ENCODE measurements at places on chromosomes 4 and X.

DNA sequence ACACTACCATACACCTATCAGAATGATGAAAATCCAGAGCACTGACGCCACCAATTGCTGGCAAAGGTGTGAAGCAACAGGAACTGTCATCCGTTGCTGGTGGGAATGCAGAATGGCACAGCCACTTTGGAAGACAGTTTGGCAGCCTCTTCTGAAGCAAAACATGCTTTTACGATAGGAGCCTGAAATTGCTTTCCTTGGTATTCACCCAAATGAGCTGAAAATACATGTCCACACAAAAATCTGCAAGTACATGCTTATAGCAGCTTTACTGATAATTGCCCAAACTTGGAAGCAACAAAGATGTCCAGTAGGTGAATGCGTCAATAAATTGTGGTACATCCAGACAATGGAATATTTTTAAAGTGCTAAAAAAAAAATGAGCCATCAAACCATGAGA, 322.8 kb upstream of the FAT1 start:
- no peak for DNase-seq

DNA sequence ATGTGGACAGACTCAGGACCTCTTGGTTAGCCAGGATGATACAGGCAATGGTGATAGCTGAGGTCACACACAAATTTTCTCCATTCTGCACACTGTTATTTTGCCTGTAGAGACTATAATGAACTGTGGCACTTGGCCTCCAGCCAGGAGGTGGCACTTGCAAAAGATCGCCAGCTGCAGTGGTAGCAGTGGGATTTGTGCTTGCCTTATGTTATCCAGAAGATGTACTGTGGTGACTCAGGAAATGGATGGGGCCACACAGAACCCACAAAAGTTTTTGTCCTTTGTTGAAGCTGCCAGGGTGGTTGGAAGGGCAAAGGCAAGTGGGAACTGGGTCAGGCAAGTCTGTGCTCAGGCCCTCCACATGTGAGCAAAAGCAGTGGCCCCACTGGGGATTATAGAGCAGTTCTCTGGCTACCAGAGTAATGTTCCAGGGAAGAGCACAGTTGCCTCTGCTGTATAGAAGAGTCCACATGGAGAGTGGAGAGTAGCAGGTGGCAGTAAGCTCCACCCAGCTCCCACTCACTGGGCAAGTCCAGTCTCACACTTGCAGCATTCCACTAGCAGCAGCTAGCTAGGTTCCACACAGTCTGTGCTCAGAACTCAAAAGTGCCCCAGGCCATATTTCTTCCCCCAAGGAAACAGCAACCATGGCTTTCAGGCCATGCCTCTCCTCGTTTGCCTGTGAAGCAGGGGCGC, 5.9 kb upstream of the C4orf17 start:
- no peak for DNase-seq

GRCh38 chr4:106444557-106444956, 76.0 kb upstream of the GIMD1 start:
- no peak for DNase-seq

- no peak for DNase-seq
These were observed 111.3 kb downstream of the GATB start for GRCh38 chr4:151649479-151649878.

GRCh38 chr4:112523008-112523721, 7.2 kb upstream of the NEUROG2 start:
- peak; percentile 41 for DNase-seq

DNA sequence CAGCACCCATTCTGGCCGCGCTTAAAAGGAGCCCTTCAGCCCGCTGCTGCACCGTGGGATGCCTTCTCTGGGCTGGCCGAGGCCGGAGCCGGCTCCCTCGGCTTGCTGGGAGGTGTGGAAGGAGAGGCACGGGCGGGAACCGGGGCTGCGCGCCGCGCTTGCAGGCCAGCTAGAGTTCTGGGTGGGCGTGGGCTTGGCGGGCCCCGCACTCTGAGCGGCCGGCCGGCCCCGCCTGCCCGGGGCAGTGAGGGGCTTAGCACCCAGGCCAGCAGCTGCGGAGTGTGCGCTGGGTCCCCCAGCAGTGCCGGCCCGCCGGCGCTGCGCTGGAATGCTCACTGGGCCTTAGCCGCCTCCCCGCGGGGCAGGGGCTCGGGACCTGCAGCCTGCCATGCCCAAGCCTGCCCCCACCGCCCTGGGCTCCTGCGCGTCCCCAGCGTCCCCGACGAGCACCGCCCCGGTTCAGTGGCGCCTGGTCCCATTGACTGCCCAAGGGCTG, 111.3 kb downstream of the PCDH18 start:
- no peak for DNase-seq

DNA sequence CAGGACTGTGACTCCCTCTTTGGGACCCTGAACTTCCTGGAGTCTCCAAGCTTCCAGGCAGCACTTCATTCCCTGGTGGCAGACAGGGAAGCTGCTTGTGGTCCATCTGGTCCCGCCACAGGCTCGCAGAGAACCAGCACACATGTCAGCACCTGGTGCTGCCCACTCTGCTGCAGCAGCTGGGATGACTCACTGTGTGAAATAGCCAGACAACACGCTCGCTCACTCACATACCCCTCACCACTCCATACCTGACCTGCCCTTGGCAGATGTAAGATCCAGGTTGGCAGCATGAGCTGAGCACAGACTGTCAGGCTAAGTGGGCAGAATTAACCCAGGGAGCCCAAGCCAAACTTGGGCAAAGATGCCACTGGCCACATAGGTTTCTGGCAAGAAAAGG, 613.5 kb downstream of the PCDH18 start:
- no peak for DNase-seq

DNA sequence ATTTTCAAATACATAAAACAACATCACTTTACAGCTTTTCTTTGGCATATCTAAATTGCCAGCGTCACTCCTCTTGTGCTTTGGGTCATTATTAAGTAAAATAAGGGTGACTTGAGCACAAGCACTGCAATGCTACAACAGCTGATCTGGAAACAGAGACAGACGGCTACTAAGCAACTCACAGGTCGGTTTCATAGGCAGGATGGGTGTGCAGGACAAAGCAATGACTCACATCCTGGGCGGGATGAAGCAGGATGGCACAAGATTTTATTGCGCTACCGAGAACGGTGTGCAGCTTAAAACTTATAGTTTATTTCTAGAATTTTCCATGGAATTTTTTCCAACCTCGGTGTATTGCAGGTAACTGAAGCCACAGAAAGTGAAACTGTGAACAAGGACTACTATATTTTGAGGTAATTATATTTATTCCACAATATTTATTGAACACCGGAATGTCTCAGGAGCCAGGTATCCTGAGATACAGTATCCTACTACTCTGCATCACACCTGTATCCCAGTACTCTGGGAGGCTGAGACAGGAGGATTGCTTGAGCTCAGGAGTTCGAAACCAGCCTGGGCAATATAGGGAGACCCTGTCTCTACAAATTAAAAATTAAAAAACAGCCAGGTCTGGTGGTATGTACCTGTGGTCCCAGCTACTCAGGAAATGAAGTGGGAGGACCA, 215.5 kb downstream of the APBB2 start:
- DNase-seq = no peak

GRCh38 chr4:141807103-141807891, 170.9 kb downstream of the IL15 start:
- DNase-seq = no peak

DNA sequence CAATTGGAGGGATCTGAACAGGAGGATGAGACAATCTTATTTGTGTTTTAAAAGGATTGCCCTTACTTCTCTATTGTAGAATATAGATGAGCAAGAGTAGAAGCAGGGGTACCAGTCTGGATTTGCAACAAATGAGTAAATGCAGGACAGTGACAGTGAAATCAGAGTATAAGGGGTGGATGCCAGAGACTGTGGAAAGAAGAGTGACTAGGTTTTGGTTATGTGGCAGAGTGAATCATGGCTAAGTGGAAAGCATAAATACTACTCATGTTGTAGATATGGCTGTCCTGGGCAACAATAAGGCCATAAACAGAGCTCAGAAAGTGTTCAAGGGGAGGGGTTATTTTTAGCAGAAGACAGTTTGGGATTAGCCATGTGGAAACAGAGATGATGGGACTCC, 6.0 kb upstream of the VSIG4 start:
- DNase-seq = no peak

All from D341Med (cell line).